ENCODE measurements at places on chromosomes 11 and 22. TPM values are rescaled to one million over a fixed set of nuclear protein-coding genes. Genes with fewer than 3 reads are reported as not detected.

- no peak for DNase-seq
Measured at GRCh38 chr11:7688238-7688826, 15.0 kb upstream of the CYB5R2 start.

DNA sequence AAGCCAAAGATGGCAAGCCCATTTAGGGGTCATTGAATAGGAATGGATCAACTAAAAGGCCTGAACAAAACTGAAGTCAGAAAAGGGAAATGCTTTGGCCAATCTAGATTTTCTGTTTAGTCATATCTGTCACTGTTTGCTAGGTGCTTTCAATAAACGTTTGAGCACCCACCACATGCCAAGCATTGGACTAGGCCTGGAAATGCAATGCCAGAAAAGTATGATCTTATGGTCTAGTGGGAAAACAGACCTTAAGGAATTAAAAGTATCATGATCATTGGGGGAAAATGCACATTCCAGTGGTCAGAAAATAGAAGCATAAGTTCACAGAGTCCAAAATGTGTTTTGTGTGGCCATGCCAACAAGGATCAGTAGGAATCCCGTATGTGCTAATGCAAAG is 76.8 kb upstream of the BIRC3 start:
- no peak for DNase-seq

GRCh38 chr11:61532134-61533038 is 23.8 kb downstream of the LRRC10B start:
- no peak for DNase-seq

GRCh38 chr11:109304159-109304558 is 117.8 kb upstream of the C11orf87 start:
- no peak for DNase-seq

GRCh38 chr11:2862395-2863275 is 22.9 kb downstream of the CDKN1C start:
- DNase-seq: no peak

- DNase-seq: no peak
Measured at GRCh38 chr11:45379162-45379863, 93.2 kb upstream of the SYT13 start.

GRCh38 chr11:36101466-36101865 is 157.6 kb downstream of the LDLRAD3 start:
- no peak for DNase-seq

DNA sequence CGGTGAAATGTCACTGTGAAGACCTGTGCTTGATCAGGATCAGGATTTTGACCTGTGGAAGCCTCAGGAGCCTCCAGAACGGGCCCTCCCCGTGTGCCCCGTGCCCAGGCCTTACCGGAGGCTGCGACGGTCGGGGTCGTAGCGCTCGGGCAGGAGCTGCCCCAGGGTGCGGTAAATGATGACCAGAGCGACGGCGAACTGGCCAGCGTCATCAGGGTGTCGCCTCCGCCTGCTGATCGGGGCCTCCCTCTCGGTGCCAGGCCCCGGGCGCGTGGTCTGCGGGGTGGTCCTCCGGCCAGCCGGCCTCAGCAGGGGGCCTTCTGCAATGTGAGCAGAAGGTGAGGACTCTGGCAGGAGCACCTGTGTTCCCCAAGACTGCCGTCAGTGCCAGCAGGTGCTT is 46.2 kb downstream of the TRMU start:
- DNase-seq: no peak

MAPK8IP1 gene
- 5.5 TPM for polyA plus RNA-seq

TESMIN gene
- polyA plus RNA-seq: 10.5 TPM

DNA sequence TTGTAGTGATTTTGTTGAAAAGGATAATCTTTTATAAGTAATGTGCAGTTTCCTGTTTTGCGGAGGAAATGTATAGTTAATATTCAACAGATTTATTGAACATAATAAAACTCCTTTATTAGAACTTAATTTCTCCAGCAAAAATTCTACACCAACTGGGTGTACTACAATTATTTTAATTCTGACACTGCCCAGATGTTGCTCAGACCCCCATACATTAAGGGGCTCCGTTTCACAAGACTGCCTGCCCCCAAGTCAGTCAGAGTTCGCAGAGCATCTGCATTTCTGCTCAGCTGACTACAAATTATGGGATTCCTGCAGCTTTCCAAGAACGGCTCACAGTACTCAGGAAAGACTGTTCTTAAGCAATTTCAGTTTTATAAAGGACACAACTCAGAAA is 6.2 kb downstream of the CEP57 start:
- no peak for DNase-seq

GRCh38 chr11:116065986-116066385 is 561.8 kb upstream of the CADM1 start:
- no peak for DNase-seq

- no peak for DNase-seq
Measured at GRCh38 chr11:36868380-36868779, 270.3 kb upstream of the RAG2 start.

DNA sequence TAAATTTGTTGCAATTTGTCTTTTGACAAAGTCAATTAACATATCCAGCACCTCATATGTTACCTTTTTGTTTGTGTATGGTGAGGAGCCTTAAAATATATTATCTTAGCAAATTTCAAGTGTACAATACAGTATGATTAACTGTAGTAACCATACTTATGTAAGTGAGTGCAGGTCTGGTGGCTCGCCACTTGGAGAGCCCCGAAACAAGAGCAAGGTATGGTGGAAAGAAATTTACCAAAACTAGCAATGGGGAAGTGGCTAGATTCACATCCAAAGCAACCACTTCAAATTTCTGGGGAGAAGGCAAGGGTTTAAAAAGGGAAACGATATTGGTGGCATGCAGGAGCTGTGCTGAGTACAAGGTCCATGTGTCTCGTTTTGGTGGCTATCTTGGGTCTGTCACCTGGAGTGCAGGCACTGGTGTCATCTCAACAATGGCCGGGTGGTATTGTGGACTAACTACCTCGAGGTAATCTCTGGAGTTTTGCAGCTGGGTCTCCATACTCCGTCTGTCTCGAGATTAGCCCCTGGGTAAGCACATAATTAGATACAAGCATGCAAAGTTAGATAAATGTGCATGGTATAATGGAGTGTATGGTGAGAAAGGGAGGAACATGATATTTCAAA is 8.2 kb upstream of the FNBP4 start:
- no peak for DNase-seq

DNA sequence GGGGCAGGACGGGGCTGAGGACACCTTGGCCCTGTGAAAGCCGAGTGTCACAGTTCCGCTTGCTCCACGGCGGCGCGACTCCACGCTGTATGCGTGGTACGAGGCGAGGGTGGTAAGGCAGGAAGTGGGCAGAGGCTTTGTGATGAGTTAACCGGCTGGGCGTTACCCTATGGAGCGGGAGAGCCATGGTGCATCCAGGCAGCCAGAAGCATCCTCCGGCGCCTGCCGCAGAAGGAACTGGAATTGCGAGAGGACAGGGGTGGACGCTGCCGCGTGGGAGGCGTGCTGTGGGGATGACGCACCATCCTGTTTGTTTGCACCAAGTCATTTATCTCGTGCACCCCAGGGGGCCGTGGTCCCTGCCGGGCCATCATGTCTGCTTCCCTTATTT is 643.9 kb downstream of the BRD1 start:
- DNase-seq: no peak

DNA sequence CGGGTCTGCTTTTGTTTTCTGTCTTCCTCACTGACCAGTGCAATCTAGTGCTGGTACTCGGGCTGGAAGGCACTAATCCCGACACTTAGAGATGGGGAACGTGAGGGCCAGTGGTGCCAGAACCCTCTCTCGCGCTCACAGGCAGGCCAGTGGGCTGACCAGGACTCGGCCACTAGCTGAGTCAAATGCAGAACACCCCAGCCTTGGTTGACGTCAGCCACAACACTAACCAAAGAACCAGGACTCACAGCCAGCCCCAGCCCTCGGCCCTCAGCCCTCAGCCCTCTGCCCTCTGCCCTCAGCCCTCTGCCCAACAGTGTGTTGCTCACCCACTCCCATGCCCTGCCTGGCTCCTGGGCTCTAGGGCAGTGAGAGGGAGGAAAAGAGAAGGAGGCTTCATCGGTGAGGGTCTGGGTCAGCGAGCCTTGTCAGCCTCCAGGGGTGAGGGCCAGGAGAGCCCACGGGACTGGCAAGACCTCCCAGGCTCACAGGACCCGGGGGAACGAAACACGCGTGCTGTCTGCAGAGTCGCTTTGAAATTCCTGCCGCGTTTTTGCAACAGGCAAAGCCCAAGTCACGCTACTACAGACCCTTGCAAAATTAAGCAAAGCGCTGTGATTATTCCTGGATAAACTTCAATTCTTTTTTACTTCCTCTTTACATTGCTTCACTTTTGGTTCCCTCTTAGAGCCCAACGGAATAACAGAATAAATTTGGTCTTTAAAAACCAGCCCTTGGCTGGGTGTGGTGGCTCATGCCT is 27.5 kb downstream of the KIAA0930 start:
- no peak for DNase-seq

DNA sequence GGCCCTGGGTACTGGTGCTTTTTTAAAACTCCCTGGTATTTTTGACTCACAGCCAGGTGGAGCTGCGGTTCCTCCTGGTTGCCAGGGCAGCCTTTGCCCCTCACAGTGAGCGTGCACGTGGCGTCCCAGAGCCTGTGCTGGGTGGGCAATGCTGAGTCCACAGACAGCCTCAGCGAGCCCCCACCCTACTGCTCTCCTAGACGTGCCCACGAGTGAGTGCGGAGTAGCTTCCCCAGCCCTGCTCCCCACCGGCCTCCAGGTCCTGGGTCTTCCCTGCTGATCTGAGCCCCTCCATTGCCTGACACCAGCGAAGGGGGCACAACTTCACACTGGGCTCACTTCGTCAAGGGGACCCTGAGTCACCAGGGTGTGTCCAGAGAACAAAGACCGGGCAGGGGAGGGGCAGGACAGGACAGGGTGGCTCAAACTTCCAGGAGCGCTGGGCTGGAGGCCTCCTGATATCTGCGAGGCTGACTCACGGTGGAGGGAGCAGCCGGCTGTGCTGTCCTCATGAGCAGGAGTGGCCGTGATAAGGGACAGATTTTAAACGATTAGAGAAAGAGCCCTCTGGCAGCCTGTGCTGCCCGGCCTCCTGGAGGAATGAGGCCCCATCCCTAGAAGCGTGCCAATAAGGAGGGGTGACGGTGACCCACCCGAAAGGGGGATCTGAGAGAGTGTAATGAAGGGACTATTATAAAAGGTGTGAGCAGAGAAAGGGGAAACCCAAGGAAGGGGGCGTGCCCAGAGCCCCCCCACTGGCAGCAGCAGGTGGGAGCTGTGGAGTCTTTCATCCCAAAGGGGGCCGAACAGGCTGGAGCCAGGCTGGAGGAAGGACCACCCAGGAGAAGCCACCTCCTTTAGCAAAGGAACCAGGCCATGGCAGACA is 129.3 kb upstream of the FGF3 start:
- DNase-seq: no peak

- no peak for DNase-seq
Measured at GRCh38 chr11:10288881-10289764, 4.9 kb downstream of the SBF2 start.

DNA sequence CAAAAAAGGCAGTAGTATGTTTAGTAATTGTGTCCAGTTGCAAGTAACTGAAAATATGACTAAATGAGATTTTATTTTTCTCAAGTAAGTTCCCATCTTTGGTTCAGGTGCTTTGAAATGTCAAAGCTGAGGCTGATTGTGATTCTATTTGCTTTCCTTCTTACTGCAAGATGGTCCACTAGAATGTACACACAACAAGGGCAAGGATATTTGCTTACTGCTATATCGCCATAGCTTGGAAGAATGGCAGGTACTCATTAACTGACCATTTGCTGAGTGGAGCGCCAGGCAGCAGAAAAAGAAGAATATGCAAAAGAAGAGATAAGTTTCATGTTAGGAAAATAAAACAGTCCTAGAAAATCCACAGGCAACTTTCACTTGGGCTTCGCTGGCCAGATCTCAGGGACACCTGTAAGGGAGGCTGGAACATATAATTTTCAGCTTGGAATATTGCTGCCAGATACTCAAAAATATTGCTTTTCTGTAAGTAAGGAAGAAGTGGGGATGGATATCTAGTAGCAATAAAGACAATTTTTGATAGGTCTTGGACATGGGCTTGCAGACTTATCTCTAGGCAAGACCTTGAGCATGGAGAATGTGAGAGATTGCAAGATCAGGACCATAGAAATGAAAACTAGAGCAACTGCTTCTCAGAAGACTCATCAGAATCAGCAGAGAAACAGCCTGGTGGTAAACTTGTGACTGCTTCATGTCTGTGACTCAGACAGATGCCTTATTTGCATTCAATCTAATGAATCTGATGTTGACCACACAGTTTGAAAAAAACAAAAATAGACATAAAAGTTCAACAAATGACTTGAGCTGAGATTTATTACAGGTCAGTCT is 44.8 kb upstream of the OR9Q1 start:
- no peak for DNase-seq

GRCh38 chr11:85310479-85310878 is 316.7 kb downstream of the DLG2 start:
- DNase-seq: no peak

All from right lung (tissue), 10 donors.